ENCODE measurements at places on chromosomes 7 and 10.

DNA sequence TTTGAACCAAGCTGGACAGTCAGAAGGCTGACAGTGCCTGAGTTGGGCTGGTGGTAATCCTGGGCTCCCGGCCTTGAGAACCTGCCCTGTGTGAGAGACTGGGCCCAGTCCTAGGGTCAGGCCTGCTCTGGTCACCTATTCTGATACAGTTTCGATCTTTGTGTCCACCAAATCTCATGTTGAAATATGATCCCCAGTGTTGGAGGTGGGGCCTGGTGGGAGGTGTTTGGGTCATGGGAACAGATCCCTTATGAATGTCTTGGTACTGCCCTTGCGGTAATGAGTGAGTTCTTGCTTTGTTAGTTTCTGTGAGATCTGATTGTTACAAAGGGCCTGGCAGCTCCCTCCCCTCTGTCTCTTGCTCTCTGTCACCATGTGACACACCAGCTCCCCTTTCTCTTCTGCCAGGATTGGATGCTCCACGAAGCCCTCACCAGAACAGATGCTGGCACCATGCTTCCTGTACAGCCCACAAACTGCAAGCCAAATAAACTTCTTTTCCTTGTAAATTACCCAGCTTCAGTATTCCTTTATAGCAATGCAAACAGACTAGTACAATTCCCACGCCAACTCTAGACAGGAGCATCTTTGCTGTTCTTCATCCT, 111.8 kb upstream of the ZNF438 start:
- no peak for DNase-seq

GRCh38 chr7:48681006-48681405, 243.3 kb upstream of the CDC14C start:
- no peak for DNase-seq

GRCh38 chr7:139811066-139811465, 18.0 kb upstream of the TBXAS1 start:
- no peak for DNase-seq

DNA sequence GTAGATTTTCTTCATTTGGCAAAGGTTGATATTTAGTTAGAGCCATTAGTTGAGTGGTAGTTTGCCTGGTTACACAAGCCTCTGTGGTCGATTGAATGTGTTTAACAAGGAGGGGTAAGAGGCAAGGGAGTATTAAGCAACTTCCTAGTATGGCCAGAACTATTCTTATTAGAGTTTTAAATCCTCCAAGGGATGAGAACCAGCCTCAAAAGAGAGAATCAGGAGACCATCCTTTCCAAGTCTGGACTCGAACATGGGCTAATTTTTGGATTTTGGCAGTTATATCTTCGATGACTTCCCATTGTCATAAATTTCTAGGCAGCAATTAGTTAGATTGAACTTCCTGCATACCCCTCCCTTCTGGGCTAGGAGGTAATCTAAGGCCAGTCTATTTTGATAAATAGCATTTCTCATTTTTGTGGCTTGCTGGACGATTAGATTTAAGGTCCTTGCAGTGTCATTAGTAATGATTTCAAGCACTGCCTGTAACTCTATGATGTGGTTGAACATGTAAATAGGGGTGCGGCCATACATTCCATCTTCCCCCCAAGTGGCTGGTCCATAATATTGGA, 219.5 kb upstream of the KCND2 start:
- no peak for DNase-seq

GRCh38 chr7:142862786-142863400, 8.0 kb downstream of the EPHB6 start:
- DNase-seq, result no peak

DNA sequence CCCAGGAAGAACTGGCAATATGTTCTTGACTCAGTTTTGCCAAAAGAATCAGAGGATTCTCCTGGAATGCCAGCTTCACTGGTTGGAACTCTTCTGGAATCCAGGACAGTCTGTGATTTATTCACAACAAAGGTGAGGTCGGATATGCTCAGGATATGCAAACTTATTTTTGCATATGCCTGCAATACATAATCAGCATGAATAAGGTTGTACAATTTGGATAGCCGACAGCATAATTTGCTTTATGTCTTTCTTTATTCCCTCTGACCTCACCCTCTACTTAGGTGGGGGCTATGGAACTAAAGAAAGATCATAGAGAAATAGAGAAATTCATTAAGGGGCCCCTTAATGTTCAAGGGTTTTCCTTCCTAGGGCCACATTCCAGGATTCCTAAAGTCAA, 57.6 kb upstream of the AKR1E2 start:
- DNase-seq, result no peak

GRCh38 chr10:35516102-35516670, 89.0 kb upstream of the GJD4 start:
- DNase-seq, result no peak

GRCh38 chr10:1292611-1293031, 236.4 kb downstream of the WDR37 start:
- DNase-seq, result no peak

DNA sequence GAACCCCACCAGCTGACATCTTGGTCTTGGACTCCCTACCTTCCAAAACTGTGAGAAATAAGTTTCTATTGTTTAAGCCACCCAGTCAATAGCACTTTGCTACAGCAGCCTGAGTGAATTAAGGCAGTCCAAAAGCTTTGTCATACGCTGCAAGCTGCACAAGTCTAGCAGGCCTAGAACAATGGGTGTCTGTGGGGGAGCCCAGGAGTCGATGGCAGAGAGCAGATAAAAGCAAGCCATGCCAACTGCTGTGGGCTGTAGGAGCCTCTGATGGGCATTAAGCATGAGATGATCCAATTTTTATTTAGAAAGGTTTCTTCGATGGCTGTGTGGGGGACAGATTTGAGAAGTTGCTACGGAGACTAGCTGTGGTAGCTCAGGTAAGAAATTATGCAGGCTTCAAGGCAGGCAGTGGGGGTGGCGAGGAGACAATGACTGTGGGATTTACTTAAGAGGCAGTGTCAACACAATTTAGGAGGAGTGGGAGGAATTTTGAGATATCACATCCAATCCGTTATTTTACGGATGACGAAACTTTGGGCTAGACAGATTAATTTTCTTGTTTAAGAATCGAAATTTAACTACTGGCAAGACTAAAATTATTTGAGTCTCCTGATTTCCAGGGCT, 110.4 kb downstream of the NRCAM start:
- no peak for DNase-seq

DNA sequence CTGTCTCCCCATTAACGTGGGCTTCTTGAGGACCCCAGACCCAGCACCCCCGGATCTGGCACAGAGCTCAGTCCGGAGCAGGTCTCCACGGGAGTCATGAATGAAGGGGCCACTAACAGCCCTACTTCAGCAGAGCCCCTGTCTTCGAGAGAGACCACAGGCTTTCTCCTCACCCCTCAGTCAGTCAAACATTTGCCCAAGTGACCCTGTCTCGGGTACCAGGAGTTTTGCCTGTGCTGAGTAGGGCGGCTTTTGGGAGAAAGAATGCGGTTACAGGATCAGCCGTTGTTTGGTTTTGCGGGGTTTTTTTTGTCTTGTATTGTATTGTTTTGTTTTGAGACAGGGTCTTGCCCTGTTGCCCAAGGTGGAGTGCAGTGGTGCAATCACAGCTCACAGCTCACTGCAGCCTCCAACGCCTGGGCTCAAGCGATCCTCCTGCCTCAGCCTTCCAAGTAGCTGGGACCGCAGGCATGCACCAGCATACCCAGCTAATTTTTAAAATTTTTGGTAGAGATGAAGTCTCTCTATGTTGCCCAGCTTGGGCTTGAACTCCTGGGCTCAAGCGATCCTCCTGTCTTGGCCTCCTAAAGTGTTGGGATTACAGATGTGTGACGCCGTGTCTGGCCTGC, 16.5 kb downstream of the ADAP1 start:
- no peak for DNase-seq

- no peak for DNase-seq
Observed at GRCh38 chr10:76125900-76126299, 694.5 kb downstream of the LRMDA start.

GRCh38 chr7:127667017-127667670, 15.2 kb downstream of the SND1 start:
- no peak for DNase-seq

DNA sequence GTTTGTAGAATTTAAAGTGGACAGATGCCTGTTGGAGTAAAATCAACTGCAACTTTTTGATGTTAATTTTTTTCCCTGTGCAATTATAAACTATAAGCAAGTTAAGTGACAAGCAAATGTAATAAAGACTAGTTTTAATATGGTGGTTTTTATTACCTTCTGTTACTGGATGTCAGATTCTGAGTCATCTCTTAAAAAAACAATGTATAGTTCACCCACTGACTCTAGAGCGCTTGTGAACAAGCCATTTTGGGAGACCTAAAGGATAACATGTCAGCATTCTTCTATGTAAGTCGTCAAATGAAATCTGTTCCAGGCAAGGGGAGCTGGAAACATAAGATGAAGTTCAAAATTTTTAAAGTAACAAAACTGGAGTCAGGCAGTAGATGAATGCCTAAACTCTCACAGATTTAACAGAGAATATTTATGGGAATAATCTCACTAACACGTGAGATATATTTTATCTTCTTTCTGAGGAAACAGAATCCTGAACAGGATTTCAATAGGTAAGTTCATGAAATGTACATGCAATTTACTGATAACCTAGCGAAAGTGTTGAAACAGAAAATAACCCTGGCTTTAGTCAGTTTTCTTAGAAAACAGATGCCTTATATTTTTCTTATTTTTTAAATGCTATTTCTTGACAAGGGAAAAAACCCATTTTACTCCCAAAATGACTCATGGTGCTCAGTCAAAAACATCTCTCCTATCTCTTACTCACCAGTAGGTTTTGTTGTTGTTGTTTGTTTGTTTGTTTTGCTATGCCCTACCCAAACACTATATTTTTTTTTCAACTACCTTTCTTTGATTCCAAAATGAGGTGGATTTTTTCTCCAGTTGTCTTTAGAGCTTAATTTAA, 91.7 kb downstream of the SLC39A12 start:
- DNase-seq, result no peak

DNA sequence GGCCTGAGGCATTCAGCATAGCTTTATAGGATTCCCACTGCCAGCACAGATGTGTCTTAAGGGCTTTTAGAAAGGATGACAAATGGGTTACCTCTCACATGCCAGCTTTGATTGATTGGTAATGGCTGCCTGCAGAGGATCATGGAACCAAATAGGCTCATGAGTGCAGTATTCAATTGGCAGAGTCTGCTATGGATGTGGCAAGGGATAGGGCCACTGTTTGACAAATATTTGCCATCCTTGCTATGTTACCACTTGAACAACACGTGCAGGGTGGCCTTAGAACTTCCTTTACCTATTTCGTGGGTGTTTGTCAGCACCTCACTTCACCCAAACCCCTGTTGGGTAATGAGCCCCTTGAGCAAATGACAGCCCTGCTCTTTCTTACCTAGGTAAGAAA, 139.2 kb downstream of the C10orf105 start:
- no peak for DNase-seq

DNA sequence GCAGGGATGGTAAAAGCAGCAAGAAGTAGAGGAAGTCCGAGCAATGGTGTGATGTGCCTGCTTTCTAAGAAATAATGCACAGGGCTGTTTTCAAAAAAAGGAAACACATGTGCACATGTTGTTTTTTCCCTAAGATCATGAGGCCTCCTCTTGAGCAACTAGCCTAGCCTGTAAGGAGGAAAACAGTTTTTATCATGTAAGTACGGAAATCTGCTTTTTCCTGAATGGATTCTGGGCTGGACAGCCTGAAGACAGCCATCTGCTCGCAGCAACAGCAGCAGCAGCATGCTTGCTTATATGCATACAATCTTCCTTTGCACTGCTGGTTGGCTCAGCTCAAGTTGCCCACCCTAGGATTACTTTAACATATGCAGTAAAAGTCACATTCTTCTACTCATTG, 87.1 kb downstream of the HIBADH start:
- DNase-seq, result no peak

GRCh38 chr10:84224411-84225028, 824 bp downstream of the LRIT2 start:
- DNase-seq, result no peak
